Brain microvascular endothelial cell (primary cell): ENCODE measurements at places on chromosomes 5 and 9.
A peak's percentile ranks its signal among the peaks of the same experiment; 100 is the strongest.

- DNase-seq: no peak
These were observed 154.3 kb downstream of the PALM2AKAP2 start for GRCh38 chr9:109934136-109934856.

DNA sequence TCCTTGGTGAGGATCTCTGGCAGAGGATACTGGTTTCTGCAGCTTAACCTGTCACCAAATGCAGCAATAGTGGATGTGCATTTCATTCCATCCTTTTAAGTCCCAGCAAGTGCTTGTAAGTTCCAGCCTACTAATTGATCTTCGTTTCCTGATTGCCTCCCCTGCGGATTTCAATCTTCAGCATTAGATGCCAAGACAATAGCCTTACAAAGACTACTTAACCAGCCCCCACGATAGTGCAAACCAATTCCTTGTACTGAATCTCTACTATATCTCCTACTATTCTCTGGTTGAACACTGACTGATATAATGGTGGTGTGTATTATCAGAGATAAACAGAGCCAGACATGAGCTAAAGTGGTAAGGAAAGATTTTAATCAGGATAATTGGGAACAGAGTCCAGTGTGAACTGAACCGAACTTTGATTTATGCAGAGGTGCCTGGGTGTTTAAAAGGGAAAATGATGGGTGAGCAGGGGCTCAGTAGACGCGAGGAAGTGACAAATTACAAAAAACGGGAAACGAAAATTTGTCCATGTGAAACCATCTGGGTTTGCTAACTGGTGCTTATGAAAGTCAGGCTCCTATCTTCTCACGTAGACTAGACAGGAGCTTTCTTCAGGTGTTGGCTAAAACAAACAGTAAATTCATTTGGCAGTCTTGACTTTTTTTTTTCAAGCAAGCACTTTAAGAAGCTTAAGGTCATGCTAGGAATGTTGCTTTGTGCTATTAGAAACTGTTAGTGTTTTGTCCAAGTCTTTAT lies 106.9 kb upstream of the ST8SIA4 start:
- DNase-seq: no peak

- DNase-seq: no peak
These were observed 1989.3 kb upstream of the WWC1 start for GRCh38 chr5:166302166-166302565.

DNA sequence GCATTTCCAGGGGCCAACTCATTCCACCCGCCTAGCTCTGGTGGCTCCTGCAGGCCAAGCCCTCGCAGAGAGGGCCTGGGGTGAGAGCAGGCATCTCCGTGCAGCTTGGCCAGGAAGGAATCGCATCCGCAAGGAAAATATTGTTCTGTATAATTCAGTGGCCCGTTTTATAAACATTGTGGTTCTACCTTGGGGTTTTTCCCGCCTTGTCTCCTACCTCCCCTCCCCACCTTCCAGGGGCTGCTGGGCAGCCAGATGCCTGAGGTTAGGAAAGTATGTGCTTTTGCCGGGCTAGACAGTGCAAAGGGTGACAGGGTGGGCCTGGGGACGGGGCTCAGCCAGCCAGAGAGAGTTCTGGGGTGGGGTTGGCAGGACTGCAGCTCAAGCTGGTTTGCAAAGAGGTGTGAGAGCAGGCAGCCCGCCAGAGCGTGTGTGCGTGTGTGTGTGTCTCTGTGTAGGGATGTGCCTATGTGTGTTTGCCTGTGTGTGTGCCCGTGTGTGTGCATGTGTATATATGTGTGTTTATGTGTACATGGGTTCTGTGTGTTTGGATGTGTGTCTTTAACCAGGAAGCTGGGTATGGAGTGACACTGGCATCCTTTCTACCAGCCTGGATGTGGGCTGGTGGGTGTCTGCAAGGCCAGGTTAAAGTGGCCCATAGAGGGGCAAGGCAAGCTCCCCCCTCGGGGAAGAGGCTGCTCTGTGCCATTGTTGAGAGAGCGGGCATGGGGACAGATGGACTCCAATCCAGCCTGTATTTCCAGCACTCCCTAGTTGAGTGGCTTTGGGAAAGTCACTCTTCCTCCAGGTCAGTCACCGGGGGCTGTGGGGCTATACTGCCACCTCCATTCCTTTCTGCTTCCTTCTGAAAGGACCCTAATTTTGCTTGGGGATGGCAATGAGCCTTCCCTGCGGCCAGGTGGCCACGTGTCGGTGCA lies 10.6 kb upstream of the SLC2A6 start:
- no peak for DNase-seq

DNA sequence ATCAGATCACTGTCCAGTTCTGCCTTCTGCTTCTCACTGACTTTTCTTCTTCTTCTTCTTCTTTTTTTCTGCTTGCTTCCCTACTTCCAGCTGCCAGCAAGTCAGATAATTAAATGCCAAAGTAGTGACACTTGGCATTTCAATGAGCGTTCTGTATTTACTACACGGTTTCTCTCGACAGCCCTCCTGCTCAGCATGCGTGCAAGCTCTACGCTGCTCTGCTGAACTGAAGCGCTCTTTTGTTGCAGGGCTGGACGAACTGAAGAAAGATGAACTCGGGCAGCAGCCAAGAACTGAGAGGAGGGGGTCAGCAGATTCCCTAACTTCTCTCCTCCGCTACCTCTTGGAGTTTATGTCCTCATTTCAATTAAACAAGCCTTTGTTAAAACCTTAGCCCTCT lies 319.1 kb downstream of the GLIS3 start:
- DNase-seq: peak; percentile 16

DNA sequence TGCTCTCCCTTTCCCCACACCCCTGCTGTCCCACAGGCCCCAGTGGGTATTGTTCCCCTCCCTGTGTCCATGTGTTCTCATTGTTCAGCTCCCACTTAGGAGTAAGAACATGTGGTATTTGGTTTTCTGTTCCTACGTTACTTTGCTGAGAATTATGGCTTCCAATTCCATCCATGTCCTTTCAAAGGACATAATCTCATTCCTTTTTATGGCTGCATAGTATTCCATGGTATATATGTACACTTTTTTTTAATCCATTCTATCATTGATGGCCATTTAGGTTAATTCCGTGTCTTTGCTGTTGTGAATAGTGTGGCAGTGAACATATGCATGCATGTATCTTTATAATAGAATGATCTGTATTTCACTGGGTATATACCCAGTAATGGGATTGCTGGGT lies 25.6 kb downstream of the FER start:
- no peak for DNase-seq

DNA sequence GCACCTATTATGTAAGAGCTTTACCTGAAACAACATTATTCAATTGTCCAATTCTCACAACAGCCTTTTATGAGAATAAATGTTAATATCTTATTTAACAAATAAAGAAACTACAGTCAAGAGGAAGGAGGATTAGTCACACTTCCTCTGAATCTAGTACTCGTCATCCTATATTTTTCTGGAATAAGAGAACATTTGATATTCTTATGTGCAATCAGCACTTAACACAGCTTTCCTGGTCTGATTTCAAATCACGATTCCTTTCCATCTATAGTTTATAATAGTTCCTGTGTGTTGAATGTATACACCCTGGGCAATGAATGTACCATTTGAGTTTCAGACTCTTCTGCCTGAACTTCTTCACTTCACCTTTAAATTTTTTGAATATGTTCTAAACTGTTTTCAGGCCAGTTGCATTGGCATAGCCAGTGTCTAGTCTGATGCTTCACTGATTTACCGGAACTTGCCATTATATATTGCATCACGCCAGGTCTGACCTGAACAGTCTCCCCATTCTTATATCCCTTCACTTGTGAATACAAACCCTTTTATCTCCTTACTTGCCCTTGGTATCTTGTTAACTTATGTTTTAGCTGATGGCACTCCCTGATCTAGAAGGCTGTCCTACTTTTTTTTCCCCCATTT lies 698.3 kb downstream of the MAT2B start:
- no peak for DNase-seq

- DNase-seq: no peak
These were observed 64.9 kb downstream of the DOCK2 start for GRCh38 chr5:169701910-169702451.

- DNase-seq: no peak
These were observed 20.7 kb downstream of the ZNF608 start for GRCh38 chr5:124725622-124726258.

DNA sequence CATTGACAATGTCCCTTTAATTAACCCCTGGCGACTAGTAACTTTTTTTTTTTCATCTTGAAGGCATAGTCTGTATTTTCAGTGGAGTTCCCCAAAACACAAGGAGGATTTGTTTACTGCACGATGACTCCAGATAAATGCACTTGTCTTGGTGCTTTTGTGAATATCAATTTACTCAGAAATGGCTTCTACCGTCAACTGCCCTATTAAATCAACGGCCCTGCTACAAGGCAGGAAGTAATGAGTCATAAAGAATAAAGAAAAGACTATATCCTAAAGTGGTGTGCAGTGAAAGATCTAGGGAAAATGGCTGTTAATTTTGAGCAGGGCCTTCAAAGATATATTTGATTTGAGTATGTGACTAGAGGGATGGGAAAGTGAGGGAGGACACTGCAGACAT lies 388.3 kb upstream of the CHD1 start:
- DNase-seq: no peak

GRCh38 chr9:8486095-8486494 lies 686.5 kb upstream of the DMAC1 start:
- DNase-seq: peak; percentile 57

DNA sequence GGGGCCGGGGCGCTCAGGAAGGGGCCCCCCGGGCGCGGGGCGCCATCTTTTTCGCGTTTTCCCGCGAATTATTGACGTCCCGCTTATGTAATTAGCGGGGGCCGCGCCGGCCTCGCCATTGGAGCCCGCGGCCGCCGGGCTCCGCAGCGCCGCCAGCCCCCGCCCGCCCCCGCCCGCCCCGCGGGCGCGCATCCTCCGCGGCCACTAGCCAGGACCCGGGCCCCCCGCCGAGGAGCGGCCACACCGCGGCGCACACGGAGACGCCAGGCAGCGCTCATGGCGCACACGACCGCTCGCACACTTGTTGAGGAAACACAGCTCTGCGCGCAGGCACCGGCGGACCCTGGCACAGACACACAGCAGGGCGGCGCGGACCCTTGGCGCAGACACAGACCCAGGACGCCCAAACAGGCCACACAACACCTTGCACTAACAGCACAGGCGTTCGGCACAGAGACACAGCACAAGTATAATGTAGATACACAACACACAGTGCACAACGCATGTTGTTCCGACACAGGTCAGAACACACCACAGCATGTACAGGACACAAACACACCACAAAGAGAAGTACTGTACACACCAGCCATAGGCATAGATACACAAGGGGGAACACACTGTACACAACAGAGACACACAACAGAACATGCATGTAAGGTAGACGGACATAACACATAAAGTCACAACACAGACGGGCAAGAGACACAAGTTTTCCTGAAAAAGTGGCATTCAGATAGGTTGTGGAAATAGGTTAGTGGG lies 467 bp upstream of the PHF19 start:
- peak; percentile 20 for DNase-seq

- no peak for DNase-seq
These were observed 13.4 kb upstream of the PCSK5 start for GRCh38 chr9:75876999-75877640.

- DNase-seq: no peak
These were observed 561.8 kb downstream of the CETN3 start for GRCh38 chr5:89847743-89848142.

- DNase-seq: no peak
These were observed 3.0 kb downstream of the TXNDC15 start for GRCh38 chr5:134877159-134877558.

GRCh38 chr5:122400341-122400740 lies 88.3 kb downstream of the SNCAIP start:
- no peak for DNase-seq

DNA sequence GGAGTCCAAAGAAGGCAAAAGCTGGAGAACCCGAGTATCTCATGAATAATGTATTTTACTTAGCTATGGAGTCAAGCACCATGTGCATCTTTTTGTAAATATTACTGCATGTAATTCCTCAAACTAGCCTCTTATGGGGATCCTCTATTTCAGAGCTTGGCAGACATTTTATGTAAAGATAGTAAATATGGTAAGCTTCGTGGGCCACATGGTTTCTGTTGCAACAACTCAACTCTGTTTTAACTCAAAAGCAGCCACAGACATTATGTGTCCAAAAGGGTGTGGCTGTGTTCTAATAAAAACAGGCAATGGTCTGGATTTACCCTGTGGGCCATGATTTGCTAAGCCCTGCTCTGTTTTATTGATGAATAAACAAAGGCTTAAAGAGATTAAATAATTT lies 17.3 kb downstream of the DAPK1 start:
- DNase-seq: no peak

- DNase-seq: peak; percentile 79
These were observed 34.4 kb upstream of the SLC25A51 start for GRCh38 chr9:37938121-37938891.

DNA sequence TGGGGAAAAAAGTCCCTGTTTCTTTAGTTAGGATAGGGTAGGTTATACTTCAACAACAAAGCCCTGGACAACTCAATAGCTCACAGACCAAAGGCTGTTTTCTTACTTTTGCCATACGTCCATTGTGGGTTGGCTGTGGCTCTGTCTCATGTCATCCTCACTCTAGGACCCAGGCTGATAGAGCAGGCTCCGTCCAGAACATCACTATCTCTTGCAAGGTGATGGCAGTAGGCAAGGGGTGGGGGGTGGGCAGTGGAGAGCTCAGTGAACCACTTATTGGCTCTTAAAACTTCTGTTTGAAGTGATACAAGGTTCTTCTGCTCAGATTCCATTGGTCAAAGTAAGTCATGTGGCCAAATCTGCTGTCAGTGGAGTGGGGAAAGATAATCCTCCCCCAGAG lies 126.4 kb downstream of the CMYA5 start:
- DNase-seq: no peak

GRCh38 chr5:37375091-37375490 lies 4.0 kb upstream of the WDR70 start:
- DNase-seq: no peak

DNA sequence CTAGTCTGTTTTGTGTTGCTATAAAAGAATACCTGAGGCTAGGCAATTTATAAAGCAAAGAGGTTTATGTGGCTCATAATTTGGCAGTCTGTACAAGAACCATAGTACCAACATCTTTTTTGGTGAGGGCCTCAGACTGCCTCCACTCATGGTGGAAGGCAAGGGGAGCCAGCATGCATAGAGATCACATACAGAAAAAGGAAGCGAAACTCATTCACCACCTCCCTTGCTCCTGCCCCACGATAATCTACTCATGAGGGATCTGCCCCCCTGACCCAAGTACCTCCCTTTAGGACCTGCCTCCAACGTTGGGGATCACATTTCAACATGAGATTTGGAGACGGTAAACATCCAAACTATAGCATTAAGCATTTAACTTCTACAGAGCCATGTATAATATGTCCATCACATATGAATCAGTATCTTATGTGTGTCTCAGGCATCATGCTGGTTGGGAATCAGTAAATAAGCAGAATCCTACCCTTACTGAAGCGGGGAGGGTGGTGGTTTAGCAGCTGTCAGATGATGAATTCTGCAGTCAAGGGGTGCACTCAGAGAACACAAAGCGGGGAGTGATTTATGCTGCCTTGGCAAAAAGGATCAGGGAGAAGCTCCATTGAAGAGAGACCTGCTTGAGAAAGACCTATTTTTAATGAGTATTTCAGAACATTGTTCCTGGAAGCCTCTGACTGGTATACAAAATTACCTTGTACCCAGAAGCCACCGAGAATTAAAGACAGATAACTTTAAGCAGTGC lies 34.8 kb downstream of the HMGXB3 start:
- DNase-seq: no peak
